A549 treated with CpdA at 1 μM for 4 hours (cell line): ENCODE measurements at places on chromosomes 1 and 21. TPM values are rescaled to one million over a fixed set of nuclear protein-coding genes. Genes with fewer than 3 reads are reported as not detected.

The AIRE gene
- total RNA-seq: not detected in 5 replicates

The NMNAT2 gene
- 0.47 to 1.2 TPM (median 0.86 TPM) in 5 replicates for total RNA-seq

The MX1 gene
- total RNA-seq: 1.3 to 2.5 TPM (median 2.1 TPM) in 5 replicates

The TMEM240 gene
- total RNA-seq: 0.18 to 0.92 TPM (median 0.66 TPM) in 5 replicates

The IL10RB gene
- 15.9 to 21.8 TPM (median 19.6 TPM) in 5 replicates for total RNA-seq

The TMPRSS2 gene
- 0.02 to 0.13 TPM (median 0.09 TPM) in 3 of 5 replicates, not detected in the others for total RNA-seq

The HAO2 gene
- not detected in 5 replicates for total RNA-seq
